ENCODE measurements at places on chromosomes 2 and 18.

GRCh38 chr2:112449854-112450253 lies 16.4 kb upstream of the RGPD8 start:
- no peak for DNase-seq

DNA sequence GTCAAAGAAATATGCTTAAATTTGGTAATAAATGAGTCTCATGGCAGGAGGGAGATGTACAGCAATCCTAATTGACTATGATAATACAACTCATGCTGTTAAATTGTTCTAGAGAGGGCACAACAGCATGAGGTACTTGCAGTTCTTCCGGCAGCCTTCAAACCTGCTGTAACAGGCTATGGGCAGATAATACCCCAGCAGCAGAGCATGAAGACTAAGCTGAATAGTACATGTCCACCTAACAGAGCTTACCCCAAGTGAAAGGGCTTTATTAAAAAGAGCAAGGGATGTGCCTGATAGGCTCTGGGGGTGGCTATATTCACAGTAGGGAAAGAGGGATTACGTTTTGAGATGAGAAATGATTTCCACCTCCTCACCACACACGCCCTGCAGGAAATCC lies 28.9 kb downstream of the MRO start:
- DNase-seq, result no peak

- DNase-seq, result no peak
Measured at GRCh38 chr18:7953095-7953958, 386.2 kb downstream of the PTPRM start.

DNA sequence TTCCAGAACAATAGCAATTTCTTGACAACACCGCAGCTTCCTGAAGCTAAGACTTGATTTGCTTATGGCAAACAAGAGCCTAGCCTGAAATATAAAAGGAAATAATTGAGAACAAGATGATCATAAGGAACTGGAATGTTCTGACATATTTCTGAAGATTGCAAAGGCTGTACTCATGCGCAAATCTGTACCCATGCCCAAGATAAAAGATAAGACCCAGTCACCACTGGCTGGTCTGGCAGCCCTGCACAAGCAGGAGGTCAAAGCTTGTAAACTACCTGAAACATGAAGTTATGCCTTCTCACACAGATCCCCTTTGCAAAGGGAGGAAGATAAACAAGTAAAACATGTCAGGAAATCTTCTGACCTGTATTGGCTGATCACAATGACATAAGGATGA lies 160.8 kb upstream of the GYPC start:
- DNase-seq, result no peak

GRCh38 chr2:38527338-38528007 lies 75.3 kb downstream of the HNRNPLL start:
- DNase-seq, result no peak

DNA sequence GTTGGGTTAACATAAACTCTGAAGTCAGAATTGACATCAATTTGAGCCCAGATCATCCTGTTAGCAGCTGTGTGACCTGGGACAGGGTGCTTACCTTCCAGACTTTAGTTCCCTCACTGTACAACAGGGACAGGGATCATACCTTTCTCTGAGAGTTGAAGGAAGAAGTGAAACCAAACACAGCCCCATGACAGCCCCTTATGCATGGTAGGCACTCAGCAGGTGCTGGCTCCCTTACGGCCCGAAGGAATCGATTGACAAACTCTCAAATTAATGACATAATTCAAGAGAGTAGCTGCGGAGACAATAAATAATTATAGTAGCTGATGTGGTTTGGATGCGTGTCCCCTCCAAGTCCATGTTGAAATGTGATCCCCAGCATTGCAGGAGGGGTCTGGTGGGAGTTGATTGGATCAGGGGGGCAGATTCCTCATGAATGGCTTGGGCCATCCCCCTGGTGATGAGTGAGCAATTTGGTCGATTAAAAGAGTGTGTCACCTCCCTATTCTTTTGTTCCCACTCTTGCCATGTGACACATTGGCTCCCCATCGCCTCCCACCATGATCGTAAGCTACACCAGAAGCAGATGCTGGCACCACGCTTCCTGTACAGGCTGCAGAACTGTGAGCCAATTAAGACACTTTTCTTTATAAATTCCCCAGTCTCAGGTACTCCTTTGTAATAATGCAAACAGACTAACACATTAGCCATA lies 72.4 kb downstream of the ODC1 start:
- DNase-seq, result no peak

DNA sequence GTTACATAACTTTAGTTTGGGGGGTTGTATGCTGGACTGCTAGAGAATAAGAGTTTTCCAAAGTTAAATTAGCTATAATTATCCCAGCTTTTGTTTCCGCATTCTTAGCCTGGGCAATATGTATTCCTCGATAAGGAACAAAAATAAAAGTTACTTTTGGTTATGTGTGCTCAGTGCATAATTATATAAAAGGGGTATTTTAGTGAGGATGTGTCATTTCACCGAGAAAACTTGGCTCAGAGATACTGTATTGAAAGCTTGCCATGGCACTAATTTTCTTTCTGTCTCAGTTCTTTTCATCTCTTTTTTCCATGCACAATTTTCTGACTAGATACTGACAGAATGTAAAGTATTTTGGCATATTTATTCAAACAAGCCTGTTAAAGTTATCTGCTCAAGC lies 28.2 kb downstream of the ARHGAP15 start:
- no peak for DNase-seq

DNA sequence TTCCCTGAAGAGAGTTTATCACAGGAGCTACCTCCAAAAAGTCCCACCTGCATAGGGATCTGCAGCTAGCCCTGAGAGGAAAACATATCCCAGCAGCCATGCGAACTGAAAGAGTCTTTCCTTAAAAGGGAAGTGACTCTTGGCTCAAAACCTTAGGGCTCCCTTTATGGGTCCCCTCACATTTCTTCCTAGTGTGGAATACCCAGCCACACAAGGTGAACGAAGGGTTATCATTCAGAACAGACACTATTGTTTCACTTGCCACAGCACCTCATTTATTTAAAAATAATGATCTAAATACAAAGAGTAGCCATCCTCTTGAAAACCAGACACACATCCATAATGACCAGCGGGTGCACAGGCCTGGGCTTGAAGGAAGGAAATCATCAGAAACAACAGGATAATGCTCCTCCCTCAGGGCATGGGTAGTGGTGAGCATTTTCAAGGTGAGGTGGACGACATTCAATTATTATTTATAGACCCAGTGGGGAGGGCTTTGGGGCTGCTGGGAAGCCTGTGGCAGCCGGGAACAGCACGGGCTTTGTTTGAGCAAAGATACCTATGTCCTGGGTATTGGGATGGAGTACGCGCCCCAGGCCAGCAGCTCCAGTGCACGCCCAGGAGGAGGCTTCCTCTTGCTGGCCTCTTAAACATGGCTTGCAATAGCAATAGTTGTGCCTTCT lies 119.0 kb upstream of the ITGA6 start:
- no peak for DNase-seq

DNA sequence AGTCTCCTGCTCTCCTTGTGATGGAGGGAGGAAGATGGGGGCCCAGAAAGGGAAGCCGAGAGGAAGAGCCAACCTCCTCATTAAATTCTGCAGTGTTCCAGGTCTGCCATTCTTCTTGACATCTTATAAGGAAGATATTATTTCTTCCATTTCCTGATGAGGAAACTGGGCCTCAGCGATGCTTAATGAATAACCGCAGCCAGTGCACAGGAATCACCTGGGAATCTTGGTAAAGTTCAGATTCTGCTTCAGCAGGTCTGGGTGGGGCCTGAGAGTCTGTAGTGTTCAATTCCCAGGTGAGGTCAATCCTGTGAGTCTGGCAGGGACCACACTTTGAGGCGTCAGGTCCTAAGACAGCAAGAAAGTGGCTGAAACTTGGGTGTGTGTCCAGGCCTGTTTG lies 17.3 kb downstream of the PCARE start:
- no peak for DNase-seq

DNA sequence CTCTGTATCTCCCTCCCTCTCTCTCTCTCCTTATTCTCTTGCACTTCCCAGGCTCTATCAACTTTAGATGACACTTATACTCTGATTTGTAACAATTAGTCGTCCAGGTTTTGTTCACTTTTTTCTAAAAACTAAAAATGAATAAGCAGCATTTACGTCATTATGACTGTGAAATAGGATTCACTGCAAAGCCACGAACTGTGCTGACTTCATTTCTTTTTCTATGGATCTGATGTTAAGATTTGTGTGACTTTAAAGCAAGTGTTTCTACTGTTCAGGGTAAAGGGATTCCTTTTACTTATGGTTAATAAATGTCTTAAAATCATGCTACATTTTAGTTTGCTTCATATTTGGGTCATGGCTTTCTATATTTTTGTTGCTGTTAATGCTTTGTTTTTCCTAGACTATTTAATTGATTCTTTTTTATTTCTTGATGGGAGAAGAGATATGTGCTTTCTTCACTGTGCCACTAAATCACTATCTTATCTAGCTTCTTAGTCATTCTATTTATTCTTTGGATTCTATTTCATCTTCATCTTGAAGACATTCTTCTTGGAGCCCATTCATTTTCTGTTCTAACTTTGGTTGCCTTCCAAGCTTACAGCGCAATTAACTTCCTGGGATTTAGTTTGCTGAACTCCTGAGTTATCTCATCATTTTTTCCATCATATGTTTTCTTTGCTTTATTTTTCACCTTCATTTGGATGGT lies 480.4 kb upstream of the TRIB2 start:
- no peak for DNase-seq

DNA sequence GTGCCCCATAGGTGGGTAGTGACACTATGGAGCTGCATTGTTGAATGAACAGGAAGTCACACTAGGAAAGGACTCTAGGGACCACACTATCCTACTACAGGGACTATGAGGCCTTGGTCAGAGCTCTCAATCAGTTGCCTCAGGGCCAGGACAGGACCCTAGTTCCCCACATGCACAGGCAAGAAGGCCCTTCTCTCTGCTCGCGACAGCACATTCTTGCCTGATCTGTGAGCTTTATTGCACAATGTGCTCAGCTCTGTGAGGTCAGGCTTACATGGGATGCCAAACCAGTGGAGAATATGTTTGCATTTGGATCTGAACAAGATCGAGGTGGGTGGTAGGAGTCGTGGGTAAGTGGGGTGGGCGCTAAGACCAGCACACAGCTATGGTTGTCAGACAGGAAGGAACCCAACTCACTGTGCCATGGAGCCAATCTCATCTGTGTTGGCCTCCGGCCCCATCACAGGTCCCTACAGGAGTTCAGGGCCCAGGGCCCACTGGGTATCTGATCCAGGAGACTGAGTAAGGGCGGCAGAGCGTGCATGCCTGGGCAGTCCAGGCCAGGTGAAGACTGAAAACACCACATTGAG lies 8.0 kb downstream of the PCARE start:
- peak; percentile 30 for DNase-seq

DNA sequence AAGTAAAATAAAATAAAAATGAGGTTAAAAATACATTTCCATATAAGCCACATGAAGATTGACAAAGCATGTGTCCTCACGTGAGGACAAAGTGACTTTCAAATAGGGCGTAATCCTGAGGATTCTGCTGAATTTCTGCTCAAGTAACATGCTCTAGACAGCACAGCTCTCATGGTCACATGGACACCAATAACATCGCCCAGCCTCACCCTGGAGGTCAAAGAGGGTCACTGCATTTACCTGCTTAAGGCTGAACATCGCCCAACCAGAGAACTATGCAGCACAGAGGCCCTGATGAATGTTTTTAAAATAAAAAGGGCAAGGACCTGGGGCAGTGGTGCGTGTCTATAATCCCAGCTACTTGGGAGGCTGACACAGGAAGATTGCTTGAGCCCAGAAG lies 30.2 kb downstream of the TGFBRAP1 start:
- DNase-seq, result no peak

DNA sequence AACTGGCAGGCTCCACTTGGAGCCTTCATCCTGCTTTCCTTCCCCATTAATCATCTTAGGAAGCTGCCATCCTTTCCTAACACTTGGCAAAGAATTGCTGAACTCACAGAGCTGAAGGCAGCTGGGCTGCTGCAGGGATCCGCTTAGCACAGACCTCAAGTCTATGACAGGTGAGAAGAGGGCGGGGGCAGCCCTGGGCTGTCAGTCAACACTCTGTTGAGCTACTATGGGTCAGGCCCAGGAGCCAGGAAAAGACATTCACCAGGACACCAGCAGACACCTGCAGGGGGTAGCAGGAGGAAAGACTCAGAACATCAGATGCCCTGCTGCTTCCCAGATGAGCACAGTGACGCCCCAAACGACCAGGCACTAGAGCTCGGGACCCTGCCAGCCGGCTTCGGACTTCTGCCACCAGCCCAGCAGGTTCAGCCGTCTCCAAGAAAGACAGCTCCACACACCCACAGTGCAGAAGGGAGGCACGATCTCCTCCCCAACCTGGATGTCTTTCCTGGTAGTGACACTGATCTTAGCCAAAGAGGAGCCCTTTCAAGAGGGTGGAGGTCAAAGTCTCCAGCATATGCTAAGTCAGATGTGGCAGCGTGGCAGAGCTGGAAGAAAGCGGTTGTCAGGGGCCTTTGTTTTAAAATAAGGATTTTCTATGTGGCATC lies 55.2 kb downstream of the SNORC start:
- DNase-seq, result no peak

DNA sequence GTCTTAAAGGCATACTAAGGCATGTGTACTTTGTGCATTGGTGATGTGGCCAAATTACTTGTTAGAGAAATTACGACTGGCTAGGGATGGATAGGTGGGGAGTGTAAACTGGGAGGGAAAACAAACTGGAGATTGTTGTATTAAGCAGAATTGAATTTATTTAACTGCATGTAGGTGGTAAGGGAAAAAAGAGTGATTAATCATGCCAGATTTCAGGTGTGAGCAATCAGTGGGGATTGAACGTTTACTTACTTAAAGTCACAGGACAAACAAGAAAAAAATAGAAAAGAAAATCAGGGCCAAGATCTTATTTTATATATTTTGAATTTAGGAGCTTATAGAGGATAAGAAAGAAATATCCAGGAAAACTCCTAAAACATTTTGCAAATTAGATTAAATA lies 88.6 kb downstream of the GULP1 start:
- DNase-seq, result no peak

GRCh38 chr2:235713189-235713588 lies 219.3 kb downstream of the AGAP1 start:
- no peak for DNase-seq

DNA sequence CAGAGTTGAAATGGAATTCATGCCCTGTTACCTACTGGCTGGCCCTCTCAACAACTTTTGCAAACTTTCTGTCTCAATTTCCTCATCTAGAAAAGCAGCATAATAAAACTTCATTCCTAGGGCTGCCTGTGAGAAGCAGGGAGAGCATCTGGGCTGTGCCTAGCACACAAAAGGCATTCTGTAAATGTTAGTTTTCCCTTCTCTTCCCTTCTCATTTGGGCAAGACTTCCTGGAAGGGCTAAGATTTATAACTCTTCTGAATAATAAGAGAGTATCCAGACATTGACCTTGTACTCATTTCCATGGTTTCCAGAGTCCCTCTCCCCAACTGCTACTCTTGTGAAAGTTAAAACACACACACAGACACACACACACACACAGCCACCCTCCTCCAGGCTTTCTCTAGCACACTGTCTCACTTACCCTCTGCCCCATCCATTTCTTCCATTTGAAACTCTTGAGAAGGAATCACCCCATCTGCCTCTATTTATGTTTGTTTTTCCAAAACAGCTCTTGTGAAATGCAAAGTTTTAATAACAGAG lies 302.1 kb downstream of the SMAD2 start:
- no peak for DNase-seq

GRCh38 chr2:64899081-64899865 lies 89.9 kb upstream of the SLC1A4 start:
- no peak for DNase-seq

GRCh38 chr2:157427003-157427921 lies 16.6 kb downstream of the CYTIP start:
- no peak for DNase-seq

GRCh38 chr2:172399765-172400164 lies 27.6 kb upstream of the ITGA6 start:
- DNase-seq, result no peak
